ENCODE measurements at places on chromosomes 3 and 15.

GRCh38 chr3:171028025-171028778 is 1.7 kb upstream of the SLC2A2 start:
- no peak for DNase-seq

GRCh38 chr3:72266016-72266370 is 481.0 kb upstream of the PROK2 start:
- no peak for DNase-seq

- DNase-seq: no peak
Observed at GRCh38 chr3:13194285-13195209, 121.3 kb upstream of the IQSEC1 start.

- DNase-seq: no peak
Observed at GRCh38 chr3:52483577-52484381, 11.4 kb upstream of the STAB1 start.

DNA sequence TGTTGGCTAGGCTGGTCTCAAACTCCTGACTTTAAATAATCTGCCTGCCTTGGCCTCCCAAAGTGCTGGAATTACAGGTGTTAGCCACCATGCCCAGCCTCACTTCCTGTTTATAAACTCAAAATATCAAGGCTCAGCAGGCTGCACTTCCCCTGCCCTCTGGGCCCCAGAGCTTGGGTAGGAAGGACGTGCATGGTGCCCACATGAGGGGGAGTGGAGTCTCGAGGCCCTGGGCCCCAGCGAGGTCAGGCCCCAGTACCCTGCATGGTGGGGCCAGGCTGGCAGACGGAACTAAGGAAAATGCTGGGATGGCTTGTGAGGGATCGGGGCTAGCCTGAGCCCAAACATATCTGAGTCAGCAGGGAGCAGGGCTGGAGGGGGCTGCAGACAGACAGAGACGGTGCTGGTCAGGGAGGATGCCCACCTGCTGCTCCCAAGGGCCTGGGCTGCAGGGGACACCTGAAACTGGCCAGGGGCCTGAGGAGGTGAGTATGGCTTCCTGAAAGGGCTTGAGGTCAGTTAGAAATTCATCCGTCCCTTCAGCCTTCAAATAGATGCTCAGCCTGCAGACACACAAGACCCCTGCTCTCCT is 5.1 kb downstream of the SPTBN5 start:
- DNase-seq: no peak

DNA sequence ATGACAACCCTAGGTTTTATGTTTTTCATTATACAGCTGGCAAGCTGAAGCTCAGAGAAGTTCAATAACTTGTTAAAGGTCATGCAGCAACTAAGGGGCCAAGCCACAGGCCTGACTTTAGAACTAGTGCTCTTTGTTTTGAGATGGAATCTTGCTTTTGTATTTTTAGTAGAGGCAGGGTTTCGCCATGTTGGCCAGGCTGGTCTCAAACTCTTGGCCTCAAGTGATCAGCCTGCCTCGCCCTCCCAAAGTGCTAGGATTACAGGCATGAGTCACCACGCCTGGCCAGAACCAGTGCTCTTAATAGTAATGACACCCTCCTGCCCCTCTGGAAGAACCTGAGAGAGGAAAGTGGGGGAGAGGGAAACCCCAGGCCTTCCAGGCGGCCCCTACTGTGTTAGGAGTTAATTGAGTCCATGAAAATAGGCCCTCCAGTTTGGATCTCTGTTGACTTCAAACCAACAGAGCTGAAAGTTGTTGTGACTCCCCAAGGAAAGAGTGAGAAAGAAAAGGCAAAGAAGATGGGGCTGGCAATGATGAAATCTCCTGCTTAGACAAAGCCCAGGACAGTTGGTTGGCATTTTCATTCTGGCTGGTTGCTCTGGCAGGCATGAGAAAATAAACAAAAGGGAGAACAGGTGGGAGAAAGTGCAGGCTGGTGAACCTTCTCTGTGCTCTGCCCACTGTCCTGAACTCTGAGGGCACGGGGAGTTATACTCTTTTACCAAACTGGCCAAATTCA is 3.6 kb upstream of the PRRT3 start:
- DNase-seq: no peak

GRCh38 chr3:171935261-171936123 is 92.3 kb downstream of the TMEM212 start:
- DNase-seq: no peak

GRCh38 chr3:141784531-141784930 is 21.3 kb downstream of the GRK7 start:
- no peak for DNase-seq

GRCh38 chr15:52361494-52361893 is 65.9 kb upstream of the MYO5C start:
- no peak for DNase-seq

GRCh38 chr3:153396581-153396980 is 234.6 kb downstream of the RAP2B start:
- no peak for DNase-seq

All from type B pancreatic cell (in vitro differentiated cells).